CD4-positive, alpha-beta T cell (primary cell): ENCODE measurements at places on chromosomes 12 and 14.

DNA sequence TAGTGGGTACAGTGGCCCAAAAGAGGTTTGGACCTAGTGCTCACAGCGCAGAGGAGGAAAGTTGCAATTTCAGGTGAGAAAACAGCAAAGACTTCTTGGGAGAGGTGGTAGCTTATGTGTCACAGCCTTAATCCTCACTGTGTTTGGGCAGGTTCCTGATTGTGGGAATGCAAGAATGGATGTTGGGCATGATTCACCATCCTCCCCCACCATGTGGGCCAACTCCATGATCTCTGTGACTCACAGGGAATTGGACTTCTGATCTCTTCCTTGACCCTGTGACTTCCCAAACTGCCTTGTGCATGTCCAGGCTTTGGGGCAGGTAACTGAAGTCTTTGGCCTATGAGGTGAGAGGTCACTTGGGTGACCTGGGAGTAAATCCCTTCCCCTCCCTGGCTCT, 1.8 kb upstream of the CHST11 start:
- DNase-seq, result no peak

GRCh38 chr12:10667581-10667980, 6.3 kb downstream of the STYK1 start:
- no peak for DNase-seq

DNA sequence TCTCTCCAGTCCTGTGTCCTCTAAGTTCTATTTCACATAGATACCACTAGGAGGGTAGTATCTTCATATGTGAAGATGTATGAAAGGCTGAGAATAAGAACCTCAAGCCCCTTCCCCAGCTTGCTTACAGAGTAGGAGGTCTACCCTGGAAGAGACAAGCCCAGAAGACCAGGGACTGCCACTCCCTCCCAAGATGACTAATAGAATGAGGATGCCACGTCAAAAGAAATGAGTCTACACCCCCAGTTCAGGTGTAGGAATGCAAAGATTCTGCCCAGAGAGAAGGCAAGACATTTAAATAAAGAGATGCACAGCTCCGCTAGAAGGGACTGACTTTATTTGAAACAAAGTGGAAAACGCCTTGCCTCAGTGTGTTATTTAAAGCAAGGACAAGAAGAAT, 1006.0 kb upstream of the USP15 start:
- DNase-seq, result no peak

DNA sequence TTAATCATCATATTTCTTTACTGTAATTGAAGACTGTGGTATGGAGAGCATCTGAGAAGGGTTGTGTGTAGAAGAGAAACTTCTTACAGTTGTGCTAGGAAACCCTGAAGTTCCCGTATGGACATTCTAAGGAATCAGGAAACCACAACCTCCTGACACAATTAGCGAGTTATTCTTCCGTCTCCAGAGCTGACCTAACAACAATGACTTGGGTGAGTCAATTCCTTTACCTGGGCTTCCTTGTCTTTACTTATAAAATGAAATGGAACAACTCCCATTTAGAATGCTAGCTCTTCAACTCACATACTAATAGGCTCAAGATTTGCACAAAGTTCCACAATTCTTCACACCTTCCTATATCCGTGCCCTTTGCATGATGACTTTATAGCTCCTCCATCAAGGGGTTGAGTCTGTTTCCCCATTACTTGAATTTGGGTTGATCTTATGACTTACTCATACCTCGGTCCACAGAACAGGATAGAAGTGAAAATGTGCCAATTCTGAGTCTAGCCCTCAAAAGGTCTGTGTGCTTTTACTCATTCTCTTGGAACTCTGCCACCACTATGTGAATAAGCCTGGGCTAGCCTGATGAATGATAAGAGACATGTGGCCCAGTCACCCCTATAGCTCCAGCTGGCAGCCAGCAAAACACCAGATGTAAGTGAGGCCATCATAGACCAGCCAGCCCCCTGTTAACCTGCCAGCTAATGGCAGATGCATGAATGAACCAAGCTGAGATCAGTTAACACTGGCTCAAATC, 459.4 kb downstream of the ETNK1 start:
- DNase-seq, result no peak

DNA sequence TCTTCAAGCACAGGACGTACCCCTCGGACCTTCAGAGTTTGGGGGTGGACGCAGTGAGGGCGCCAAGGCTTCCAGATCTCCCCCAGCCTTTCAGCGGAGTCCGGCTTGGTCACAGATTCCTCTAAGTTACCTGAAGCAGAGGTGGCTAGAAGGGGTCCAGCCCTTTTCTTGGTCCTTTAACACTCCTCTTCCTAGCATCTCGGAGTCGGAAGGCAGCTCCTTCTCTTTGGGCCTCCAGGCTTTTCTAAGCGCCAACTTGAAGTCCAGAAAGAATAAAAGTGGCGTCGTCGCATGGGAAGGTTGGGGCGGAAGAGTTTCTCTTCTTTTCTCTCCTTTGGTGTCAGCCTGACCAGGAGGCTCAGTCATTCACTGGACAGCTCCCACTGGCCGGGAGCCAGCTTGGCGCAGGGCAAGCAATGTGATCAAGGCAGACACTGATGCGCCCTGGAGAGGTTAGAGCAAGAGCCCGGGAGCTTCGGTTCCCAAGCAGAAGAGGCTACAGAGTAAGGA, 9.6 kb downstream of the OR6S1 start:
- no peak for DNase-seq

DNA sequence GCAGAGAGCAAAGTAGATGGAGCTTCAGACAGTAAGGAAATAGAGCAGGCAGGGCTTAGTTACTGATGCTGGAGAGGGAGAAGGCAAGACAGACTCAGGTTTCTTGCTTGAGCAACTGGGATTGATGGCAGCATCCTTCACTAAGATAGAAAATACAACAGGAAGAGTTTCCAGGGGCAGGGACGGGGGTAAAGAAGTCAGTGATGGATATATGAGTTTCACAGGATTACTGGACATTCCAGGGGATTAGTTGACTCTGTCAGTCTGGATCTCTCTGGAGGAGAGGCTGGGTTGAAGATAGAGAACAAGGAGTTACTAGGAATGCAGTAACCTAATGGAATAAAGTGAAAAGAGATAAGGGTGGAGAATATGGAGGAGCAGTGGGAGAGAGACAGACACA, 74.5 kb upstream of the ATF1 start:
- DNase-seq, result no peak

DNA sequence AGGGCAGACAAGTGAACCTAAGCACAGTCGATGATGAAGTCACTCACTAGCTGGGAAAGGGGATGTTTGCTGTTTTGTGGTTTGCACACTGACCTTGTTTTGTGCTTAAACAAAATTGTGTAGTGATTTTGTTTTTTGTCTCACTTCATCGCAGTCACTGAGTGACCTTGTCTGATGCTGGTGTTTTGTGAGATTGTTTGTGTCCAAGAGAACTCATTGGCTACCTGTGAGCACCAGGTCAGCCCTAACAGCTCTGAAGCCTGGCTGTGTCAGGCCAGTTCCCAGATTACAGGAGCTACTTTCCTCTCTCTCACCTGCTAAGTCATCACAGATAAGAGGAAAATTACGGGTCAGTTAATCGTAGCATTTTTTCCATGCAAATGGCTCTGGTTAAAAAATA, 3.9 kb upstream of the ESYT1 start:
- DNase-seq, result no peak

DNA sequence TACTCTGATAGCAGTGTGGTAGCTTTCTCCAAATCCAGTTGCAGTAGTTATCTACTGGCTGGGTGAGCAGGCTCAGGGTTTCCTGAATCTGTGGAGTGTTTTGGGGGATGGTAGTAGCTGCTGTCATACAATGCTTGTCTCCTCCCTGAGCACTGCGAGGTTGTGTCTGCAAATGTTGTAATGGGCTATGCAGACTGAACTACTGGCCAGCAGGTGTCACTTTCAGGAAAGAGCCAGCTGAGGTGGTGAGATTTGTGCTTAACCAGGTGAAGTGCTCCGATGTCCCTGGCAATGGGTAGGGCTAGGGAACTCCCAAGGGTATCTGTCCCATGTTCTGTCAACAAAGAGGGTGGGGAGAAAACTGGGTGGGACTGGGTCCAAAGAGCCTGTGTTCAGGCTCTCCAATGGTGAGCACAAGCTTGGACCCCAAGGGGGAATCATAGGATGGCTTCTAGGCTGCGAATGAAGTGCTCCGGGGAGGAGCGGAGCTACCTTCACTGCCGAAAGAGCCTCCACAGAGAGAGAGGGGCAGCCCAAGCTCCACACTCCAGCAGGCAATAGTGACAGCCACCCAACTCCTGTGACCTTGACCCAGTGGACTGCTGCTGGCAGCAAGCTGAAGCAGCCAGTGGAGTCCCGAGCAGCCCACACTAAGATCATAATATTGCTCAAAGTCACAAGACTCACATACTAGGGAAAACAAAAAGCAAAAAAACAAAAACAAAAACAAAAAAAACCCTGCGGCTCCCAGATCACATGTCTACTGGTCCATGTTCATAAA, 1324.0 kb upstream of the USP15 start:
- DNase-seq, result no peak

- no peak for DNase-seq
These were observed 1524.4 kb upstream of the SEL1L start for GRCh38 chr14:83058068-83058467.

GRCh38 chr12:97293541-97293940, 169.1 kb upstream of the RMST start:
- DNase-seq, result no peak

DNA sequence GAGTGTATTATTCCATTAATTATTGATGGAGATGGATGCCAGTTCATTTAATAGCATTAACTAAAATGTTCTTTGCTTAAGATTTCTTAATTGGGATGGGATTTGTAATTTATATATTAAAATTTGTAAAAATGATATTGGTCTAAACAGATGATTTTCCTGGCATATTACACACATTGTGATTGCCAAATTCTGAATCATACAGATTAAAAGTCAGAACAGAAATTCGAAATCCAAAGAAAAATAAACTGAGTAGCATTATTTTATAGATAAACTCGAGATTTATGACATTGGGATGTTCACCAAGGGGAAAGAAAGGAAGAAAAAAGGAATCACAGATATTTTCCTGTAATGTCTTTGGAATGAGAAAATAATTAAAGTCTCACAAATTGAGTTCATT, 481.1 kb downstream of the CCER1 start:
- no peak for DNase-seq

DNA sequence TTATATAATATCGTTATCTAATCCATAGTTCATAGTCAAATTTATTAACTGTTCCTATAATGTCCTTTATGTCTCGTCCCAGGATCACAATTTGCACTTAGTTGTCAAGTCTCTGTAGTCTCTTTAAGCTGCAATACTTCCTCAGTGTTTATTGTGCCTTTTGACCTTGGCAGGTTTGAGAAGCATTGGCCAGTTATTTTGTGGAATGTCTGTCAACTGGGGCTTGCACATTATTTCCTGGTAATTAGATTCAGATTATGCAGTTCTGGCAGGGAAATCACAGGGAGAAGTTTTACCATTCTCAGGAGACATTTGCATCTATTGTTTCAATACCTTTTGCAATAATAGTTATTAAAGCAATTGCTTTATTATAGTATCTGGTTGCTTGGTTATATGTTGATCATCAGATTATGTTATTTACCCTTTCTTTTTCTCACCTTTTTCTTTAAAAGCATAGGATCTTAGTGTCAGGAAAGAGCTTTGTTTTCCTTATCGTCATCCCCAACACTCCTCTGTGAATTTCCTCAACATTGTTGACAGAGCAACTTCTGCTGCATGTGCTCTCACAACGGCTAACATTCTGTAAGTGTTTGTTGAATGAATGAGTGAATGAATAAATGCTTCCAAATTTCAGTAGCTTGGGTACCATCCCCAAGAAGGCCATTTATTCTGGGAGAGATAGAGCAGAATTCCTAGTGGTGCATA, 3.7 kb upstream of the ART4 start:
- no peak for DNase-seq

DNA sequence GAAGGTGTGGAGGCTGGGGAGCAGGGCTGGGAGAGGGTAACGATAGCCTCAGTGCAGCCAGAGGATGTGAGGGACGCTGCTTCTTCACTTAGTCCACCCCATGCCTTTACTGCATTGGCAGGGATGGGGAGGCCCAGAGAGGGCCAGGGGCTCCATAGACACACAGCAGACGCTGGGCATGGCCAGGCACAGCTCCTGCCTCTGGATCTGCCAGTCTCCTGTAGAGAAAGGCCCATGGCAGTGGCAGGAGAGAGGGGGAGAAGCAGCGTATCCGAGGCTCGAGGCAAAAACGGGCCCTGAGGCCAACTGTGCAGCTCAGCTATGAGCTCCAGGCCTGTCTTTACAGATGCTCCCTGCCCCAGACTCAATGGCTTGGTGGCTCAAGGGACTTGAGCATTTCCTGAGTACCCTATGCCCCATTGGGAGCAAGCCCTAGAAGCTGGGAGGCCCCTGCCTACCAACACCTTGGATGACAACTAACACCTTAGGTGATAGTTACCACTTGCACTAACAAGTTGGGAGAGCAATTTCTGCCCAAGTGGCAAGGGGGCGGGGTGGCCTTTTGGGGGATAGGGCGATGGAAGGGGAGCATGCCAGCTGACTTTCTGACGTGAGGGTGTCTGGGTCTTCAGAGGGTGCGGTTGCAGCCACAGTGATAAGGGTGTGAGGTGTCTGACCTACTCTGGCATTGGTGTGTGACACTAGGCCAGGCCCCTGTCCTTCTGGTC, 5.0 kb upstream of the LBHD2 start:
- DNase-seq, result no peak

- no peak for DNase-seq
These were observed 31.7 kb downstream of the ANO4 start for GRCh38 chr12:100826323-100826722.

GRCh38 chr14:44576356-44576755, 69.3 kb upstream of the FSCB start:
- DNase-seq, result no peak
